Activated CD4-positive, alpha-beta T cell treated with anti-CD3 and anti-CD28 coated beads, Interleukin-10, Interleukin-2, amounts not matched to agents 100 ng/mL and 50 ng/mL, durations not matched to agents 16 hours and 8 hours (primary cell): ENCODE measurements at places on chromosomes 4 and X.

DNA sequence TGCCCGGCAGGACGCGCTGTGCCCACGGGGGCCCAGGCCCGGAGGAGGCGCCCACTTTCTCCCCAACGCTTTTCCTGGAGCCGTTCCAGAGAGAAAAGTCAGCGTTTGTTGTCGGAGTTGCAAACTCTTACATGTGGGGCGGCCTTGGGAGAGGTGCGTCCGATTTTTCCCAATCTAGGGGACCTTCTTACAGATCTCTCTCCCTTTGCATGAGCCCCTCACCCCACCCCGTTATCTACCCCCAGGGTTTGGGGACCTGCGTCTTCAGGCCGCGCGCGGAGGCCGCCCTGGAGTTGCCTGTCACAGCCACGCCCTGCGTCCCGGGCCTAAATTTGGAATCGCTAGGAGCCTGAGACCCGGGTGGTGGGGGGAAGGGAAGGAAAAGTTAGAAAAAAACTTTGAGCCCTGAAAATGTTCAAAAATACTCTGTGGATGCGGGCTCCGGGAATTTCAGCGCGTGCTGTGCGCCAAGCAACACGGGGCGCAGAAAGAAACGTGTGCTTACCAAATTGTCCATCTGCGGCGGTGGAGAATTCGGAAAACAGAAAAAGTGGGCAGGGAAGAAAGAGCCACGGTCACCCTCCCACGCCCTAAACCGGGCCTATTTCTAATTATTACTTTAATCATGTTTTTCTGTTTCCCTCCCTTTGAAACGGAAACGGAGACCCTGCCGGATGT lies 587 bp downstream of the CD99 start:
- DNase-seq = peak; percentile 37

GRCh38 chr4:149741186-149741831 lies 74.3 kb downstream of the IQCM start:
- no peak for DNase-seq

DNA sequence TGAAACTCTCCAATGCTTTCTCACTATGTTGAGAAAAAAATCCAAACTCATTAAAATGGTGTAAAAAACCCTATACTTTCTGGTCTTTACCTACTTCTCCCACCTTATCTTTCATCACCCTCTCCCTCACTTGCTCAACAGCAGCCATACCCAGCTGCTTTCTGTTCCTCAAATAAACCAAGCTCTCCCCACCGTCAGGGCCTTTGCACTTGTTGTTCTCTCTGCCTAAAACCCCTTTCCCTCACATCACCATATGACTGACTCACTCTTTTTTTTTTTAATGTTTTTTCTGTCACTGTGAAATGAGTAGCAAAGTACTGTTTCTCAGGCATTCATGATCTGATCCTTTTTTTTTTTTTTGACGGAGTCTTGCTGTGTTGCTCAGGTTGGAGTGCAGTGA lies 122.3 kb upstream of the TMEM164 start:
- no peak for DNase-seq

GRCh38 chr4:7368296-7368695 lies 66.4 kb downstream of the PSAPL1 start:
- no peak for DNase-seq

DNA sequence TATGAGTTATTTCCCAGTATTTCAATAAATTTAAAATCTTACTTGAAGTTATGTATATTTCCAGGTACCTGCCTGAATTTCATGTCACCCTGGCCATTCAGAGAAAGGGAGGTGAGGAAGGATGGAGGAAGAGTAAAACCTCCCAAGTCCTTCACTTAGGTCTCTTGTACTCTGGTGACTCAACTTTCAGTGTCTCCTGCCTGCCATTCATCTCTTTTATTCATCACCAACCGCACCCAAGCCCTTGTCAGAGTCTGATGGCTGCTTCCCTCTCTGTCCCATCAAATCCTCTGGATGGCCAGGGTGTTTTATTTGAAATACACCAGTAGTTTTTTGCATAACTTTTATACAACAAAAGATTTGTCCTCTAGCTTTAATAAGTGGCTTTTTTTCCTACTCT lies 17.8 kb downstream of the TMPRSS11E start:
- DNase-seq = no peak

- DNase-seq = no peak
Measured at GRCh38 chr4:187256897-187257296, 533.2 kb upstream of the FAT1 start.

- DNase-seq = peak; percentile 92
Measured at GRCh38 chrX:12956704-12957534, 18.0 kb upstream of the TMSB4X start.

GRCh38 chr4:138576684-138577083 lies 334.5 kb upstream of the SLC7A11 start:
- DNase-seq = peak; percentile 4

DNA sequence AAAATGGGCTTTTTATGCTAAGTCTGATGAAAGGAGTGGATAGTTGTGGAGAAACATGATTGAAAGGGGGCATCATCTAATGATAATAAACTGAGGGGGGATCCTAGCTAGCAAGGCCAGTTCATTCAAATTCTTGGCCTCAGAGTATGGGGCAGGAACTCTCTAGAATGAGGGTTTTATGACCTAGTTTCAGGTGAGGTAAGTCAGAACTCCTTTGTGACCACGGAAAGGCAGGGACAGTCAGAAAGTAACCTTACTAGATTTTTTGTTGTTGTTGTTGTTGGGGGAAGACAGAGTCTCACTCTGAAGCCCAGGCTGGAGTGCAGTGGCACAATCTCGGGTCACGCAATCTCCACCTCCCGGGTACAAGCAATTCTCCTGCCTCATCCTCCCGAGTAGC lies 1.5 kb upstream of the PAQR3 start:
- DNase-seq = peak; percentile 55

GRCh38 chrX:49037883-49038475 lies 5.2 kb downstream of the TFE3 start:
- DNase-seq = no peak

- DNase-seq = no peak
Measured at GRCh38 chr4:142278171-142278570, 567.9 kb downstream of the INPP4B start.

DNA sequence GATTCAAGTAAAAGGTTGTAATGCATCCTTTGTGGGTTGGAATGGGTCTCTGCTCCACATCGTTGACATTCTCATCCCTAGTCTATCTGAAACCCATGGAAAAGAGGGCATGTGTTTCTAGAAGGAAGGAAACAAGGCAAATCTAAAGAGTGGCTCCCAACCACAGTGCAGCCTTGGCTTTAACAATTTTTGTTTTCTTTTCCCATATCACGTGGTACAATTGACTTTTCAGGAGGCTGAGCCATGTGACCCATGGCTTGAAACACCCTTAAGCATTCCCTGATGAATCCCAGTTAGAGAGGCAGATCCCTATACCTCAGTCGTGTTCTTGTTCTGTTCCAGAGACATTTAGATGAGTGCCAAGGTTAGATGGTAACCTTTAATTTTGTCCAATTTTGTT lies 12.8 kb downstream of the DCUN1D4 start:
- DNase-seq = no peak

GRCh38 chrX:103464072-103464773 lies 55.1 kb downstream of the RAB40A start:
- DNase-seq = peak; percentile 27

DNA sequence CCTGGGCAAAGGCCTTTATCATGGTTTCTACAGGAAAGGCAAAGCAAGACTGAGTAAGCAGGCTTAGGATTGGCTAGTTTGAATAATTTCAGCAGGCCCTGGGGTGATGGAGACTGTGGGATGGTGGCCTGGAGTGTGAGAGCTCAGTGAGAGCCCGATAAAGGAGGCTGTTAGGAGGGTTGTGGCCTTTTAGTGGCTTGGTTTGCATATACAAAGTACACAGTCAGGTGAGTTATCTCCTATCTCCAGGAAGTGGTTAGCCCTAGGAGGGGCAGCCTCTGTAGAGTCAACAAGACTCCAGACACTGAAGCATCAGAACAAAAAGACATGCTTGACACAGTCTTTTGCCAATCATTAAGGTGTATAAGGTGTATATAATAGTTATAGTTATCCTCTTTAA lies 157.2 kb downstream of the CFAP299 start:
- DNase-seq = peak; percentile 23

DNA sequence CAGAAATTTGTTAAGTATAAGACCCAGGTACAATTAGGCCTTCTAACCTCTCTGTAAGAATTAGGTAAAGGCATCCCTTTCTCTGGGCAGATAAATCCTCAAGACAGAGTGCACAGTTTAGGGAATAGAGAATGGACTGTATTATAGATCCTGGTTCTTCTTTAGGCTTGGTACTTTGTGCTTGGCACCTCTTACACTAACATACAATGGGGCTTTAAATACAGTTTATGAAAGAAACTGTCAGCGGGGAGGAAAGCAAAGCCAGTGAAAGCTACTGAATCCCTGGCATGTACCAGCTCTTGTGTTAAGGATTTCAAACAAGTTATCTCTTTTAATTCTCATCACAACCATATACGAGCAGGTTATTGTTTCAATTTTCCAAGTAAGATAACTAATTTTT lies 1350.0 kb downstream of the ADGRL3 start:
- DNase-seq = no peak

DNA sequence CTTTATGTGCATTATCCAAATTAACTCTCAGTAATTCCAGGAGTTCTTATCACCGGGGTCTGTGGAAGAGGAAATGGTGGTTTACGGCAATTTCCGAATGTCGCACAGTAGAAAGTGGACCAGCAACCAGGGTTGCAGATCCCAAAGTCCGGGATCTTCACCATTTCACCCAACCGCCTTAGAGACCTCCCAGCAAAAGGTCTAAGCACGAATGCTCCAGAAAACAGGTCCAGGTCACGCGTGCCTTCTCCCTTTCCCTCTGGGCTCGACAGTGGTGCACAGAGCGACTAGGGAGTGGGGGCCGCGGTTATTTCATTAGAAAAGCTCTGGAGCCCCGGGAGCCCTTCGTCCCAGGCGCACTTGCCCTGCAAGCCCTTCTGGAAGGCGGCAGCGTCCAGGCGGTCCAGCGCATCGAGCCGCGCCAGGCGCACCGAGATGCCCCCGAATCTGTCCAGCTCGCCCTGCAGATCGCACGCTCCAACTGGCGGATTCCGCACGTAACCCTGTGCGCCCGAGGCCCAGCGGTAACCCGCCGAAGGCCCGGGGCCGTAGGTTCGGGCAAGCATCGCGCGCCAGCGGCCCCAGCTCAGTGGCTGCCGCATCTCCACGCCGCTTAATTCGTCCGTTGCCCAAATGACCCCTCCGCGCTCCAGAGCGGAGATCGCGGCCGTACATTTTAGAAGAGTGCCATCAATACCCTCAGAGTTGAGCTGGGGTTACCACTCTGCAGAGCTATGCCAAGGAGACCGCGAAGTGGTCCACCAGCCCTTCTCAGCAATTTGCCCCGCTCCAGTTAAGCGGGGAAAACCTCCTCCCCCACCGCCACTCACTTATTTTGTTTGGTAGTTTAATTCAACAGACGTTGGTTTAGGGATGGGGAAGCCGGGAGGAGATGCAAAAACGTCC lies at the start of gene NUDT6:
NUDT6 (minus strand) TSS at position 627 of the 906 bp plus-strand sequence; CDS start at position 602, 25 bp downstream.
- peak; percentile 70 for DNase-seq

DNA sequence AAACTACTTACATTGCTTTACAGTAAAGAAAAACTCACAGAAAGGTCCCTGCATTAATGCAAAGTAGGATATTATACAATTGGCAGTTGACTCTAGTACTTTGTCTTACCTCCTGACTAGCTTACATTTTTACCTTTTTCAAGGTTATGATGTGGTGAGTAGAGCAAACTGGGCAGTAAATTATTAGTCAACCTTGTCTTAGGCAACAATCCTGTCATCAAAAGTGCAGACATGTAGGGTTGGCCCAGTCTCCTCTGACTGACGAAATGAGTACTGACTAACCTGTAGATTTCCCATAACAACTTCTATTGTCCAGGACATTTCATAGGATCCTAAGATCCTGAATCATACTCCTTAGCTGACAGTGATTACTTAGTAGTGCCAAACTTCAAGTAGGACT lies 142.0 kb upstream of the NUDT6 start:
- DNase-seq = no peak

DNA sequence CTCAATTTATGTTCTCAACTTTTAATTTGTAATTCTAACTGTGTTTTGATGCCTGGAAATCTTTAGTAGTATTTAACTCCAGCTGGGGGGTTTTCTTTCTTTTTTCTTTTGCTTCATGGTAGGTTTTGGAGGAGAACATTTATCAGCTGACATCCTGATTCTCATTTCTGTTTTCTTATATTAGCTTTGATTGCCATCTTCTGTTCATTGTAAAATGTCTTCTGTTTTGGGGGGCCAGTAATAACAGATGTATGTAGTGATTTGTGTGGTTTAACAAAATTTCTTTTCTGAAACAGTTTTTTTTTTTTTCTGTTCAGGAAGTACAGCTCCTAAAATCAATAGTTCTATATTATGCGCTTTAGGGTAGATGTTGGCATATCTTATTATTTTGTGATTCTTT lies 182.2 kb downstream of the GABRB1 start:
- DNase-seq = no peak

DNA sequence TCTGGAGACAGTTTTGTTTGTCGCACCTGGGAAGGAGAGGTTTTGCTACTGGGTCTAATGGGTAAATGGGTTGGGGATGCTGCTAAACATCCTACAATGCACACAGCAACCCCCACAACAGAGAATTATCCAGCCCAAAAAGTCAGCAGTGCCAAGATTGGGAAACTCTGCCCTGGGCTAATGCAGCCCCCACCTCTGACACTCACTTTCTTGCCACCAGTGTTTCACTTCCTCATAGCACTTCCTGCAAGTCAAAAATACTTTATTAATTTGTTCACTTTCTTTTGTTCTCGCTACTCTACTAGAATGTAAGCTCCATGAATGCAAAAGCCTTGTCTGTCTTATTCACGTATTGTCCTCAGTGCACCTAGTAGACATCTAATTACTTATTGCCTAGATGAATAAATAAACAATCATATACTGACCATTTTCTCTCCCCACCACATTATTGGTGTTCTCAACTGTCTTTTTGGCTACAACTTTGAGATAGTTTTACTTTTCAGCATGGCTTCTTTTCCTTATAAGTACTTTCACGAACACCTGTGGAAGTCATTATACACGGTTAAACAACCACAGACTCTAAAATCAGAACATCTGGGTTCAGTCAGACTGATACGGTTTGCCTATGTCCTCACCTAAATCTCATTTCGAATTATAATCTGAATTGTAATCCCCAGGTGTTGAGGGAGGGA lies 82.0 kb upstream of the PITX2 start:
- no peak for DNase-seq

GRCh38 chr4:16759931-16760582 lies 138.4 kb downstream of the LDB2 start:
- no peak for DNase-seq

- no peak for DNase-seq
Measured at GRCh38 chr4:55033296-55033695, 92.1 kb downstream of the KDR start.

- DNase-seq = no peak
Measured at GRCh38 chr4:128168701-128169100, 107.6 kb downstream of the LARP1B start.

GRCh38 chr4:155975511-155975910 lies 21.8 kb upstream of the CTSO start:
- DNase-seq = no peak

DNA sequence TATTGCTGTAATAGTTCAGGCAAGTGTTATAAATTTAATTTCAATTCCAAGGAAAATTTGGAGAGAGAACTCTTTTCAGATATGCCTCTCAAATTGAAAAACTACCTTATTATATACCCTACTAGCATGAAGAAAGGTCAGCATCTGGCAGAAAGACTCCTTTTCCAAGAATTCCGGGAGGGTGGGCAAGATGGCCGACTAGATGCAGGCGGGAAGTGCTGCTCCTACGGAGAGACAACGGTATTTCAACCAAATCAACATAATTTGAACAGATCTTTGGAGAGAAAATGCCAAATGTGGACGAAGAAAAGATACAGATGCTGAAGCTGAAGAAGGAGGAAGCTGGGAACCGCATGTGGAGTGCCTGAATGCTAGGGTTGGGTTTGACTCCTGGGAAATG lies 53.8 kb upstream of the INTU start:
- DNase-seq = no peak

GRCh38 chr4:82678051-82678450 lies 116.3 kb upstream of the TMEM150C start:
- DNase-seq = no peak
